Upper lobe of right lung (tissue), 1 donor: ENCODE measurements at places on chromosomes 11 and 22. TPM values are rescaled to one million over a fixed set of nuclear protein-coding genes. Genes with fewer than 3 reads are reported as not detected.

ZNF74 gene
- 10.7 TPM for total RNA-seq

GNAZ gene
- total RNA-seq = 3.0 TPM

MUC5AC gene
- total RNA-seq = not detected

BCO2 gene
- 7.7 TPM for total RNA-seq

PATE2 gene
- total RNA-seq = not detected

TCN2 gene
- total RNA-seq = 43.4 TPM

MS4A3 gene
- total RNA-seq = not detected

SCT gene
- total RNA-seq = not detected

RFPL1 gene
- total RNA-seq = not detected

LDHAL6A gene
- total RNA-seq = not detected

FBLN1 gene
- 272 TPM for total RNA-seq

LRP4 gene
- total RNA-seq = 14.0 TPM

SMCO4 gene
- total RNA-seq = 55.7 TPM

GLB1L2 gene
- 4.9 TPM for total RNA-seq

ZNRD2 gene
- total RNA-seq = 24.0 TPM

UPB1 gene
- 1.5 TPM for total RNA-seq

CHST1 gene
- 4.9 TPM for total RNA-seq

MMP13 gene
- not detected for total RNA-seq

GRAMD1B gene
- 4.8 TPM for total RNA-seq

TSPAN18 gene
- 46.4 TPM for total RNA-seq

C11orf71 gene
- total RNA-seq = 8.1 TPM

OR51B5 gene
- total RNA-seq = not detected

KLHDC7B gene
- 0.69 TPM for total RNA-seq

OR10G8 gene
- not detected for total RNA-seq

OR10A2 gene
- not detected for total RNA-seq

ELFN2 gene
- total RNA-seq = 0.72 TPM

NXPE4 gene
- total RNA-seq = not detected

MYEOV gene
- total RNA-seq = 0.23 TPM

SLN gene
- total RNA-seq = 1.0 TPM

SYCE3 gene
- not detected for total RNA-seq

MS4A6A gene
- total RNA-seq = 112 TPM

CDCA5 gene
- total RNA-seq = 1.7 TPM

GLB1L3 gene
- total RNA-seq = 0.43 TPM

RBM4B gene
- total RNA-seq = 9.5 TPM

OR5AR1 gene
- total RNA-seq = not detected

OR8G1 gene
- not detected for total RNA-seq

SLC37A4 gene
- total RNA-seq = 19.3 TPM

NXPE1 gene
- total RNA-seq = not detected

EIF3D gene
- total RNA-seq = 132 TPM

DSCAML1 gene
- total RNA-seq = 1.3 TPM

MS4A4A gene
- total RNA-seq = 53.9 TPM

SLC22A8 gene
- total RNA-seq = not detected

SLC5A12 gene
- not detected for total RNA-seq

APOL4 gene
- 14.3 TPM for total RNA-seq

ROBO4 gene
- 75.0 TPM for total RNA-seq

CBLIF gene
- not detected for total RNA-seq

ESAM gene
- total RNA-seq = 164 TPM

KRTAP5-11 gene
- total RNA-seq = not detected

OR52I2 gene
- not detected for total RNA-seq

RBX1 gene
- total RNA-seq = 45.6 TPM

TSPAN32 gene
- total RNA-seq = 12.2 TPM

NCR3LG1 gene
- 5.6 TPM for total RNA-seq

NPTXR gene
- 6.3 TPM for total RNA-seq

C22orf31 gene
- not detected for total RNA-seq

TENM4 gene
- 4.3 TPM for total RNA-seq
